ENCODE measurements at places on chromosomes 2 and 18.

- DNase-seq = no peak
Observed at GRCh38 chr2:108866041-108866440, 79.5 kb downstream of the CCDC138 start.

- DNase-seq = no peak
Observed at GRCh38 chr2:36329251-36329650, 26.3 kb upstream of the CRIM1 start.

DNA sequence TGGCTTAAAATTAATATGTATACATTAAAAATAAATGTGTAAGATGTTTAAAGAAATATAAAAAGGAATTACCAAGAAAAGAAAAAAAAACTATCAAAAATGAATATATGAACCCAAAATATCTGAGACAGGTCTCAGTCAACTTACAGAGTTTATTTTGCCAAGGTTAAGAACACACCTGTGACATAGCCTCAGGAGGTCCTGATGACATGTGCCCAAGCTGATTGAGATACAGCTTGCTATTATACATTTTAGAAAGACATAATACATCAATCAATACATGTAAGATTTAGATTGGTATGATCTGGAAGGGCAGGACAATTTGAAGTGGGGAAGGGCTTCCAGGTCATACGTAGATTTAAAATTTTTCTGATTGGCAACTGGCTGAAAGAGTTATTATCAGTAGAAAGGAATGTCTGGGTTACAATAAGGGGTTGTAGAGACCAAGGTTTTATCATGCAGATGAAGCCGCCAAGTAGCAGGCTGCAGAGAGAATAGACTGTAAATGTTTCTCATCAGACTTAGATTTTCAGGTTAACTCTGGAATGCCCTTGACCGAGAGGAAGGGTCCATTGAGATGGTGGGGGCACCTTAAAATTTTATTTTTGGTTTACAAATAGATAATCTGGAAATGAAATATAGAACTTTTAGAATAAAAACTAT, 74.7 kb downstream of the EXOC6B start:
- DNase-seq = no peak

GRCh38 chr2:39942950-39943349, 163.9 kb upstream of the THUMPD2 start:
- DNase-seq = no peak
